Endothelial cell (in vitro differentiated cells): ENCODE measurements at places on chromosomes 11 and 22. TPM values are rescaled to one million over a fixed set of nuclear protein-coding genes. Genes with fewer than 3 reads are reported as not detected.

GRCh38 chr22:42676059-42676607, 26.9 kb upstream of the CYB5R3 start:
- H3K36me3 ChIP-seq, result peaks cover 7% of the 10 kb centered on the region
- H3K4me1 ChIP-seq, result peaks cover 25% of the 10 kb centered on the region
- peak overlapping the region; percentile 54 for H3K27ac ChIP-seq
- peaks cover 5% of the 10 kb centered on the region for H3K27me3 ChIP-seq
- no peak for DNase-seq
- H3K4me3 ChIP-seq, result no peak overlapping the region

The FADS1 gene
- total RNA-seq, result 102 TPM

- H3K27ac ChIP-seq, result no peak overlapping the region
- H3K36me3 ChIP-seq, result no peaks in the 10 kb centered on the region
- H3K4me1 ChIP-seq, result no peaks in the 10 kb centered on the region
- H3K4me3 ChIP-seq, result no peak overlapping the region
- H3K27me3 ChIP-seq, result peaks cover 7% of the 10 kb centered on the region
Observed at GRCh38 chr11:129700701-129701100, 114.9 kb upstream of the TMEM45B start.

The SCN3B gene
- total RNA-seq, result 34.1 TPM

- H3K27ac ChIP-seq, result no peak overlapping the region
- H3K27me3 ChIP-seq, result no peaks in the 10 kb centered on the region
- no peak overlapping the region for H3K4me3 ChIP-seq
- H3K4me1 ChIP-seq, result peaks cover 20% of the 10 kb centered on the region
- peaks cover 6% of the 10 kb centered on the region for H3K36me3 ChIP-seq
Observed at GRCh38 chr22:27868732-27869282, 50.2 kb downstream of the PITPNB start.

The MCAM gene
- total RNA-seq, result 78.3 TPM

- no peak for DNase-seq
- H3K27ac ChIP-seq, result peak overlapping the region; percentile 30
- H3K4me1 ChIP-seq, result peaks cover 19% of the 10 kb centered on the region
- H3K27me3 ChIP-seq, result peaks cover 5% of the 10 kb centered on the region
- H3K36me3 ChIP-seq, result peaks cover 27% of the 10 kb centered on the region
- peak overlapping the region; percentile 19 for H3K4me3 ChIP-seq
Observed at GRCh38 chr22:20549232-20549841, 41.9 kb downstream of the MED15 start.

The ANKK1 gene
- 0.18 TPM for total RNA-seq

The ZC3H12C gene
- total RNA-seq, result 6.4 TPM

GRCh38 chr11:95451261-95451660, 220.3 kb upstream of the SESN3 start:
- H3K27ac ChIP-seq, result no peak overlapping the region
- peaks cover 7% of the 10 kb centered on the region for H3K4me1 ChIP-seq
- no peaks in the 10 kb centered on the region for H3K36me3 ChIP-seq
- H3K4me3 ChIP-seq, result no peak overlapping the region
- no peak for DNase-seq

DNA sequence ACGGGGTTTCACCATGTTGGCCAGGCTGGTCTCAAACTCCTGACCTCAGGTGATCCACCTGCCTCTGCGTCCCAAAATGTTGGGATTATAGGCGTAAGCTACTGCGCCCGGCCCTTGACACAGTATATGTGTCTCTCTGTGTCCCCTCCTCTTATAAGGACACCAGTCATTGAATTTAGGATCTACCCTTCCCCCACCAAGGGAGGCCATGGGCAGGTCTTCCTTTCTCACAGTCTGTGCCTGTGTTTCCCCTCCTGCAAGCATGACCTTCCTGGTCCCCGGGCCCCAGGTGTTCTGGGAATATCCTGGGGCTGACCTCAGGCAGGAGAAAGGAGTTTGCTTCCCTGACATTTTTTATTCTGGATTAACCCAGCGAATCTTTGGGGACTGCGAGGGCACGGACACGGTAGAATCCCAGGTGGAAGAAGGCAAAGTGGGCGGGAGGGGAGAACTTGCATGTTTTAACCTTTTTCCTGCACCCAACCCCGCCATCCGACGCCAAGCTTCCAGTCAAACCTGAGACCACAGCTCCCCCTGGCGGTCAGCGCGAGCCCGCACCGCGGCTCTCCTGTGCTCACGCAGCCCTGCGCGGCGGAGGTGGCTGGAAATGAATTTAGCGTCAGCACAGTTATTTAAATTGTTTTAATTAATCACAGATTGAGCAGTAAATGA, 42.1 kb upstream of the ISX start:
- no peak overlapping the region for H3K4me3 ChIP-seq
- no peak overlapping the region for H3K27ac ChIP-seq
- DNase-seq, result peak; percentile 85
- peaks cover 9% of the 10 kb centered on the region for H3K27me3 ChIP-seq
- no peaks in the 10 kb centered on the region for H3K4me1 ChIP-seq

GRCh38 chr11:45144126-45145082, 2.0 kb upstream of the PRDM11 start:
- H3K4me1 ChIP-seq, result peaks cover 23% of the 10 kb centered on the region
- no peak for DNase-seq
- H3K36me3 ChIP-seq, result peaks cover 7% of the 10 kb centered on the region
- no peak overlapping the region for H3K27ac ChIP-seq
- peaks cover 18% of the 10 kb centered on the region for H3K27me3 ChIP-seq
